ENCODE measurements at places on chromosomes 5 and 9. TPM values are rescaled to one million over a fixed set of nuclear protein-coding genes. Genes with fewer than 3 reads are reported as not detected.
A peak's percentile ranks its signal among the peaks of the same experiment; 100 is the strongest.

GRCh38 chr5:172445866-172446265 is 8.5 kb downstream of the SH3PXD2B start:
- no peak for DNase-seq

DNA sequence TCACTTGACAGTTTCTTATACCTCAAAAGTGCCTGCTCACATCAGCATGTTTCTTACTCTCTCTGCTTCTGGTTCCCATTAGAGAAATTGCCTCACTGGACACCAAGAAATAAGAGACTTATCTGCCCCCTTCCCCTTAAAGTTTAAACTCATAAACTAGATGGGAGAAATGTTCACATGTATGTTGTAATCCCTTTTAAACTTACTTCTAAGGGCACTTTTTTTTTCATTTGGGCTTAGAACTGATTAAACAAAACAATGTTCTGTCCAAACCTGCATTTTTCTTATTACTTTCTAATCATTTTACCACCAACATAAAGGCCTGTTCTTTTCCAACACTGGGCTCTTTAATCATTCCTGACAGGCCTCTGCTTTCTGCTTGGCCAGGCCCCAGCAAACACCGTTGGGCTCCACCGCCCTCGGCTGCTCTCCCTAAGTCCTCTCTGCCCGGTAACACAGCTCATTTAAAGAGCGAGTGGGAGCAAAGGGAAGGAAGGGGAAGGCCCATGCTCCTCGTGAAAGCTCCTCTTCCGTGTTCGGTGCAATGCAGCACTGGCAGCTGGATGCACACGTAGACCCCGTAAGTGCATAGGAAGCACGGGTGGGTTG is 53.4 kb downstream of the ROR2 start:
- DNase-seq, result no peak

- DNase-seq, result no peak
Observed at GRCh38 chr5:109326919-109327318, 82.9 kb downstream of the PJA2 start.

GRCh38 chr5:134227259-134227658 is 1.4 kb upstream of the PPP2CA start:
- no peak for DNase-seq

DNA sequence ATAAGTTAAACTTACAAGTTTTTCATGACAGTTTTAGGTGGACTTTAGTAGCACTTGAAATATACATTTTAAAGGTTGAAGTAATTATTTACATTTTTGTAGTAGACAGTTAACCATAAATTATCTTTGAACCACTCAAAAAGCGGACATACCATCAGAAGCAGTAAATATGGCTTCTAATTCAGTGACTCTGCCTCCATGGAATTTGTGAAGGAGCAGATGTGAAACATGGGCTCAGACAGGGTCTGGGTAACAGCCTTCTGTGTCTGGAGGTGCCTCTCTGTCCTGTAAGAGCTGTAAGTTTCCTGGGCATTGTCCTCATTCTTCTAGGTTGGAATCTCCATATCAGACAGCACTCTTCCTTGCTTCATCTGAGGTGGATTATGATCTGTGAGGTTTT is 12.4 kb downstream of the RLN2 start:
- DNase-seq, result no peak

GRCh38 chr9:65432722-65433323 is 147.8 kb upstream of the FOXD4L5 start:
- DNase-seq, result no peak

GRCh38 chr5:68738841-68739240 is 355.0 kb upstream of the SLC30A5 start:
- no peak for DNase-seq

- DNase-seq, result no peak
Observed at GRCh38 chr9:109098171-109098959, 21.4 kb downstream of the TMEM245 start.

- no peak for DNase-seq
Observed at GRCh38 chr5:89117124-89117644, 234.2 kb upstream of the MEF2C start.

DNA sequence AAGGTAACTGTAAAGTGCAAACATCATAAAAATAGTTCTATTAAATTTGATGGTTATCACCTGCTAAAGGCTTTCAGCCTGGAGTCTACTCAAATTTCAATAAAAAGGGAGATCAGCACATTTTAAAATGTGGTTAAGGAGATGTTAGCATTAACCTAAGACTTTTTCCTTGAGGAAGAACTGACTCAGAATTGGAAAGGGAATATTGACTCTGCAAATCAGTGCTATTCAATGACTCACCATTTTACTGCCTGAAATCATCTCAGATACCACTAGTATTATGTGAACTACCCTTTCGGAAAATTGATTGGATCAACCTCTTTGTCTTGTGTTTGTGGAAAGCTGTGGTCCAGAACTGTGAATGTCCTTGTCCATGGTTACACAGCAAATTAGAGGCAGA is 113.3 kb downstream of the ADRB2 start:
- DNase-seq, result no peak

IL3 gene
- total RNA-seq, result not detected

- no peak for DNase-seq
Observed at GRCh38 chr9:19378647-19379046, 1.4 kb downstream of the RPS6 start.

DNA sequence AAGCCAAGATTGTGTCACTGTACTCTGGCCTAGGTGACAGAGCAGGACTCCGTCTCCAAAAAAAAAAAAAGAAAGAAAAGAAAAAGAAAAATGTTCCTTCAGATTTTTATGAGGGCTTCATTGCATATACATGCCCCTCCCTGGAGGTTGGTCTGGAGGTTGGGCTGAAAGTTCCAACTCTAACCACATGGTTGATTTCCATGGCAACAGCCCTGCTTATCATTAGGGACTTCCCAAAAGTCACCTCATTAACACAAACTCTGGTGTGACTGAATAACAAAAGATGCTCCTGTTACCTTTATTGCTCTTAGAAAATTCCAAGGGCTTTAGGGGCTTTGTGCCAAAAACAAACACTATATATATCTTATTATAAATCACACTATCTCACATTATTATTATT is 113.8 kb downstream of the TMC1 start:
- DNase-seq, result no peak

- no peak for DNase-seq
Observed at GRCh38 chr5:169416583-169417196, 115.8 kb upstream of the SLIT3 start.

DNA sequence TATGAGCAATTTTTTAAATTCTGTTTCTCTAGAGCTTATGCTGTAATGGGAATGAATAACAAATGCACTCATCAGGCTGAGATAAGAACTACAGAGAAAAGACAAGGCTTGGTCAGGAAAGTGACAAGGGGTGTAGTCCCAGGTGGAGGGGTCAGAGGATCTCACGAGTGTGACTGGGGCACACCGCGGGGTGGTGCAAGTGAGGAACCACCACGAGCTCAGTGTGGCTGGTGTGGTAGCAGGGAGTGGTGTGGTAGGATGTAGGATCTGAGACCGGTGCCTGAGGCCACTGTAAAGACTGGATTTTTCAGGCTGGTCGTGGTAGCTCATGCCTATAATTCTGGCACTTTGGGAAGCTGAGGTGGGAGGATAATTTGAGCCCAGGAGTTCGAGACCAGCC is 9.0 kb downstream of the ANXA6 start:
- no peak for DNase-seq

DNA sequence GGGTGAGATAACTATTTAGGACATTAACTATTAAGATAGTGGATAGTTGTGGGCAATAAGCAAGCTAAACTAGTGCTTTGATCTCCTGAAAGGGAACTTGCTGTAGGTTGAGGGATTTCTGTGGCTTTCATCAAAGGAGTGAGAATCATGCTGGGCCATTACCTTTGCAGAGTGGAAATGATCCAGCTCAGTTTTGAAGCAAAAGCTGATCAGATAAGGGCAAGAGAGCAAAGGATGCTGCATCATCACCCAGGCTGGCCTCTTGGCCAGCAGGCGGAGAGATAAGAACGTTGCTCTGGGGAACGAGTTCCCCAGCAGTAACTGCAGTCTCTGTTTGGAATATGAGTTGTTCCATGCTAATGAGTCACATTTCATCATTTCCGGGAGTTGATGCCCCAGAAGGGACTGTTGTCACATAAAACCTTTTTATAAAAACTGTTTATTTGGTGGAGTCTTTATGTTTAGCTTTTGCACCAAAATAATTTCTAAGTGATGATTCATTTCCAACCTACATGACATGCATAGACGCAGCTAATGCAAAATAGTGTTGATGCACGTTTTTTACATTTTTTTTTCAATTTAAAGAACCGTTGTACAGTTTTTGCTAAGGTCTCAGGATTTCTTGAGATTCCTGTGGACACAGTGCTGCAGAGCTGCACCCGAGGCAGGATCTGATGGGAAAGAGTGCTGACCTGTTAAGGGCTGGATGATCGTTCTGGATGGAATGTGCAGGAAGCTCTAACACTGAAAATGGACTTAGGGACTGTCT is 99.3 kb downstream of the ACTBL2 start:
- peak; percentile 71 for DNase-seq

DNA sequence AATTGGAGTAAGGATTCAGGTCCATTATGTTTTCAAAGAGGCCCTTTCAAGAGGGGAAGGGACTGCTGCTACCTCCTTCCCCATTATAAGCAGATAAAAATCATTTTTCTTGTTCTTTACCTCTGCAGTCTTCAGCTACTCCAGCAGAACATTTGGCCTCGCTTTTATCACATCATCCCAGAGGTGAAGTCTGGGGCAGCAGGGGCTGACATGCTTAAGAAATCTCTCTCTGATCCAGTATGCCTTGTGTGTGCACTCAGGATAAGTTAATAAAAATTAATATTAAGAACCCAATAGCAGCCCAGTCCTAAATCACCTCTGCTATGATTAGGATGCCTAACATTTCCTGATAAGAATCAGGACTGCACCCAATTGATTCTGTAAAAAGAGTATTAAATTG is 306.9 kb upstream of the NREP start:
- DNase-seq, result no peak

- no peak for DNase-seq
Observed at GRCh38 chr9:75504721-75505120, 385.8 kb upstream of the PCSK5 start.

- DNase-seq, result no peak
Observed at GRCh38 chr5:124948062-124948753, 201.8 kb upstream of the ZNF608 start.

DNA sequence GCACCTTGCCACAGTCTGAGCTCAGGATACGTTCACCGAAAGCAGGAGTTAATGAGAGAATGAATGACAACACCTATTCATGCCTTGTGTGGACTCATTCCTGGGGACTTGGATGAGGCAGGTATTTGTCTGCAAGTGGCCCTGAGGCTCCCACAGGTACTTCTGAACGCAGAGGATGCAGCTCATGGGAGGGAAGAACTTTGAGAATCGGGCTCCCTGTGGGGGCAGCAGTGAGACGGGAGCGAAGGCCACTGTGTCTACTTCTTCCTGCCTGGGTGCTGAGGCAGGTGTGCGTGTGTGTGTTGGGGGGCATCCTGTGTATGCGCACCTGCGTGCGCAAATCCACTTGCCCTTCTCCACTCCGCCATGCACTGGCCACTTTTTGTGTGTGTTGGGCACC is 42.2 kb downstream of the PTPN3 start:
- DNase-seq, result no peak

DNA sequence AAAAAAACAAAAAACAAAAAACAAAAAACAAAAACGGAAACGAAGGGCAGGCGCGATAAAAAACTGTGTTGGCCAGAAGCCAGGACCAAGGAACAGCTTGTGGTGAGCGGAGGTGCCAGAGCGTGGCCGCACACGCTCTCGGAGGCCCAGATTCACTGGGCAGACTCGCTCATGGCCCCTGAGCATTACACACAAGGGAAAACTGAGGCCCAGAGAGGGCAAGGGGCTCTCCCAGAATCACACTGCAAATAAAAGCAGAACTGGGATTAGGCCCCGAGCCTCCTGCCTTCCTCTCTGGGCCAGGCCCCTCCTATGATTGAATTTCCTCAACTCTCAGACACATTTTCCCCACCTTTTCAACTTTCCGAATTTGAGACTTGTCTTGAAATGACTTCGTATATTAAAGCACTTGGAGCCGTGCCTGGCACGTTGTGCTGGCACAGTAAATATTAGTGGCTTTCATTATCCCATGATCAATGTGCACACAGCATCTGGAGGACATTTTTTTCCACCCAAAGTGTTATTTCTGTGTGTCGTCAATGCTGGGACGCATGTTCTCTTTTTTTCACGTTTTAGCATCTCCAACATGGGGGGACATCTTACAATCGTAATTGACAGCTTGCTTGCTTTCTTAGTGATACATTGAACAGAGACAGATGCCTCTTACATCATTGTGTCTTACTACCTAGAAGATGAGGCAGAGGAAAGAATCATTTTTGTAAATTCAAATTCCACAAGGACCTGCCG is 7.4 kb downstream of the FIBCD1 start:
- DNase-seq, result no peak

- DNase-seq, result no peak
Observed at GRCh38 chr5:141077826-141078225, 16.6 kb upstream of the PCDHB2 start.

HSPA5 gene
- 133 TPM for total RNA-seq
